ENCODE measurements at places on chromosomes 5 and 9.
A peak's percentile ranks its signal among the peaks of the same experiment; 100 is the strongest.

DNA sequence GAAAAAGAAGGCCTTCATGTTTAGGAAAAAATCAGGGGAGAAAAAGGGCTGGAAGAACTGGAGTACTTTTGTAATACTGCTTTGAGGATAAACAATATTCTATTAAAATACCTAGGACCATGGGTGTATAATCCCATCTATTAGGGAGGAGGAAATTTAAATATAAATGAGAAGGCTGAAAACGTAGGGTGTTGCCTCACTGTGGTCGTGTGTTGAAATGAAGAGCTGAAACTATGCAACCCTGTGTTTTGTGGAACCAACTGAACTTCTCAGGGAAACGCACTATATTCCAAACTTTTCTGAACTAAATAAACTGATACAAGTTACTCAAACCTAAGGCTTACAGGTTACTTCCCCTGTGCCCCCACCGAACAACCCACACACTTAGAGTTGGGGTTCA, 4.5 kb upstream of the CNTLN start:
- no peak for DNase-seq

DNA sequence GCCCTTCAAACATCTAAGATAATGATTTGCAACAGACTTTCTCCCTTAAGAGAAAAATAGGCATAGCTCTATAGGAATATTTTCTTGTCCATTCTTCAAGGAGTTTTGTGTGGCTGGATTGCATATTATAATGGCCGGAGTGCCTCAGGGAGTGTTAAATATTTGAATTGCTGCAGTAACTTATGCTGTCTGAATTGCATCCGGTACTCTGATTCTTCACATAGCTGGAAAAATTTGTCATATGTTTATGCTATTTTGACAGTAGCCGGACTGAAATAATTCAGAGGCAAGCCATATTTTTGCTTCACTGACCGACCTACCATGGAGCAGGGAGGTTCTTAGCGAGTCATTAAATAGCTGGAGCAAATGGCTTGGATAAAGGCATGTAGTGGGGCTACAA, 621.0 kb downstream of the ACTL7B start:
- no peak for DNase-seq

- DNase-seq: peak; percentile 69
Observed at GRCh38 chr5:1536322-1536845, 12.6 kb upstream of the LPCAT1 start.

DNA sequence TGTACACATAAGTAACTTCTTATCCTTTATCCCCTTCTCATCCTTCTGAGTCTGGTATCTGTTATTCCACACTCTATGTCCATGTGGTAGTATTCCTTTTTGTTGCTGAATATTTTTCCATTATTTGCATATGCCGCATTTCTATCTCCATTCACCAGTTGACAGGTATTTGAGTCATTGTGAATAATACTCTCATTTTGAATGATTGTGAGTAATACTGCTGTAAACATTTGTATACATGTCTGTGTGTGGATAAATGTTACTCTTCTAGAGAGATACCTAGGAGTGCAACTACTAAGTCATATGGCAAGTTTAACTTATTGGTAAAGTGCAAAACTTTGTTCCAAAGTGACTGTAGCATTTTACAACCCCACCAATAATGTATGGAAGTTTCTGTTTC, 15.6 kb downstream of the RIC1 start:
- DNase-seq: no peak

DNA sequence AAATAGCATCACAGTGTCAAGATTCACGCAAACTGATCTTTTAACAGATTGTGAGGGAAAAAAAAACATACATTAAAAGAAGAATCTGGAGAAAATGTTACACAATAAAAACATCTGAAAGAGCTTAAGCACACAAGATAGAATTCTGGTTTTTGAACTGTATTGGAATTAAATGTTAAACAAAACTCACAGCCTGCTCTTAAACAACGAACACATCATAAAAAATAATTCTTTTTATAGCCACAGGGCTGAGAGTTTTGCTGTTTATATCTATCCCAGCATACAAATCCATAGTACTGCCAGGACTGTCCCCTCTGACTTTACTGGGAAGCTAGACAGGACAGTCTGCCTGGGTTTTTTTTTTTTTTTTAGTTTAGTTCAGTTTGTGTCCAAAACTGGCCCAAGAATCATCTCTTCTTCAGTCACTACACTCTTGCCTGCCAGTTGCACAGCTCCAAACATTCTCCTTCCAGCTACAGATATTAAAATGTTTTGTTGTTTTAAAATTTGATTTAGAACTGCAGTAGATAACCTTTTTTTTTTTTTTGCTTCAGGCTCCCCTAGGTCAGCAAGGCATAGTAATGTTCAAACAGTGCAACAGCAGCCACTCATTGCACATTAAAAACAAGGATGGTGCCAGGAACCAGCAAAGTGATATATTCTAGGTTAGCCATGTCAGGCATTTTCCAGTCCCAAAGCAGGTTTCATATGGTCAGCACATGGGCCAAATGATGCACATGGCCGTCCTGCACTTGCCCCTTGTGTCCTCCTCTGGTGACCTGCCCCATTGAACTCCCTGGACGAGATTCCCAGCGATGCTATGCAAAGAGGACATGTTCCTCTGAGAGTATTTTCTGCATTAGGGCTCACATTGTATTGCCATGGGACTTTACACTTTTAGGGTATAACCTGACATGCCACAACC, 173.6 kb downstream of the ARL15 start:
- no peak for DNase-seq

- DNase-seq: no peak
Observed at GRCh38 chr5:14847471-14847870, 24.1 kb downstream of the ANKH start.

GRCh38 chr5:159515909-159516415, 185.7 kb upstream of the IL12B start:
- peak; percentile 68 for DNase-seq

GRCh38 chr9:90906316-90907055, 104.9 kb downstream of the SYK start:
- DNase-seq: no peak

DNA sequence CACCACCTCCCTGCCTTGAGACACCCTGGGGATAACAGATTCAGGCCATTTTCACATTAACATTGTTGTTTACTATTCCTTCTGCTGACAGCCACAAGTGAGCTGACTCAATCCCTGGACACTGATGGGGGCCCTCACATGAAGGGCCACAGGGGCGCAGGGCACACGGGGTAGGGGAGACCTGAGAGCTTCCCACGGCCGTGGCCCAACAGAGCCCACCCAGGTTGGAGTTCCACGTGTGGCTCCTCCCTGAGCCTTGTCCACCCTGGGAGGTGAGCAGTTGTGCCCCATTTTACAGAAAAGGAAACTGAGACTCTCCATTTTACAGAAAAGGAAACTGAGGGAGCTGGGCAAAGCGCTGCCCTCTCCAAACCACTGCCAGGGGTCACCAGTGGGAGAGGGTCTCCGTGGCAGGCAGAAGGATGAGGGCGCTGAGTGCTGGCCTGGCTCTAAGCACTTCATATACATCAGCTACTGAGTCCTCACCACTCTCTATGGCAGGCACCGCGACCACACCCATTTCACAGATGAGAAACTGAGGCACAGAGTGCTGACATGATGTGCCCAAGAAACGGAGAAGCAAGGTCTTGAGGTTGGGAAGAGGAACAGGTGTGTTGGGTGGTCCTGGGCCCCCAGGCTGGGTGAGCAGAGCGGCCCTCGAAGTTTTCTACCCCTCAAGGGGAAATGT, 2.3 kb downstream of the NINJ1 start:
- DNase-seq: no peak

DNA sequence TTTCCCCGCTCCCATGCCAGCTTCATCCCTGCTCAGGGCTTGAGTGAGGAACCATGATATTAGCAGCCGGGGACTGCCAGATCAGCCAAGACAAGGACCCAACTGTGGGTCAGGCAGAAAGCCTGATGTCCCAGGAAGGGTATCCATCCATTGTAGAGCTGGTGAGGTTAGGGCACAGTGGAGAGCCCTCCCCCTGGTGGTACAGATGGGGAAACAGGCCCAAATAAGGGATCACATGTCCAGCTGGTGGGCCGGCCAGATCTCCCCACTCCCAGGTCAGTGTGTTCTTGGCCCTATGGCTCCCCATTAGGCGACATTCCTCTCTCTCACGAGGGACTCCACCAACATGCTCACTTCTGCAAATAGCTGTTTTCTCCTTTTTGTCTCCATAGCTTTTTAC, 9.0 kb downstream of the CDX1 start:
- DNase-seq: no peak

- DNase-seq: no peak
Observed at GRCh38 chr5:158626718-158627117, 473.0 kb downstream of the EBF1 start.

GRCh38 chr5:82387001-82387818, 109.1 kb upstream of the RPS23 start:
- DNase-seq: no peak

DNA sequence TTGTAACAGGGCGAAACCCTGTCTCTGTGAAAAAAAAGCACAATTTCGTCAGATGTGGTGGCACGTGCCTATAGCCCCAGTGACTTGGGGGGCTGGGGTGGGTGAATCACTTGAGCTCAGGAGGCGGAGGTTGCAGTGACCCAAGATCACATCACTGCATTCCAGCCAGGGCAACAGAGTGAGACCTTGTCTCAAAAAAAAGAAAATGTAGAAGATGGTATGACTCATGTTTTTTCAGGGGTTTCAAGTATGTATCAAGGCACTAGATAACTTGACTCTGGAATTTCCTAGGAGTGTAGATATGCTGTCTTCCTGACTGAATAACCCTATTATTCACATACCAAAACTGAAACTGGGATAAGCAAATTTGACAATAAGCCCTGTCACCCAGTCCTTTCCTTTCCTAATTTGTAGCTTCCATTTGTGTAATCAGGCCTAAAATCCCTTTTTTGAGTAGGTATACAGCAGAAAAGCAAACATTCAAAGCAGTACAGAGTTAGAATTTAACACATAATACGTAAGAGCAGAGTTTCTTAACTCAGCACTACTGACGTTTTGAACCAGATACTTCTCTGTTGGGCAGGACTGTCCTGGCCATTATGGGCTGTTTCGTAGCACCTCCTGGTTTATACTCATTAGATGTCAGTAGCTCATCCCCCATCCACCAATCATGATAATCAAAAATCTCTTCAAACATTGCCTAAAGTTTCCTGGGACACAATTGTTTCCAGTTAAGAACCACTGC, 17.3 kb upstream of the ANKRD18B start:
- DNase-seq: no peak

DNA sequence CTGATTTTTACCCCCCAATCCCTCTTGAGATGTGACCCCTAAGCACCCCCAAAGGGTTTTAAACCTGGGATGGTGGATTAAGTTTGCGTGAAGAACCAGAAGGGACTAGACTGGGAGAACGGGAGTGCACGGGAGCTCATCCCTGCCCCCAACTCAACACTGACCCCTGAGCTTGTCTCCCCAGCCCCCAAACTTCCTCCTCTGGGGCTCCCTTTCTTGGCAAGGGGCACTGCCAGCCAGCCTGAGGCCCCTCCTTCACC, 5.0 kb upstream of the SET start:
- no peak for DNase-seq

- no peak for DNase-seq
Observed at GRCh38 chr5:96344678-96345577, 88.1 kb downstream of the PCSK1 start.

DNA sequence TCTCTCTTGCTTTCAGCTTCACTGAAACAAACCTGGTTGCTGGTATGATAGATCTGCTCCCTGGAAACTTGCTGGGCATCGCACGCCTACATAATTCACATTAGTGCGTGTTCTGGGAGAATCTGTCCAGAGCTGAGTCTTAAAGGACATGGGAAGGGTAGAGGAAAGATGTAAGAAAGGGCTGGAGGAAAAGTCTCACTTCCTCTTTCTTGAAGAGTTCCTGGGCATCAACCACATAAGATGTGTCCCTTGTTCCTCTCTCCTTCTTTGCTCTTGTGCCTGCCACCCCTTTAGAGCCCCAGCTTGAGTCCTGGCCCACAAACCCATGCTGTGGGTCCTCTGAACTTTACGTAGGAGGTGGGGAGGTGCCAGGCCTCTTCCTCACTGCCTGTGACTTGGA, 205.3 kb upstream of the PANK3 start:
- no peak for DNase-seq

GRCh38 chr5:67094476-67095300, 101.9 kb downstream of the CD180 start:
- no peak for DNase-seq

- DNase-seq: no peak
Observed at GRCh38 chr5:170348137-170348633, 41.0 kb downstream of the KCNMB1 start.

GRCh38 chr9:110815361-110815760, 146.8 kb downstream of the MUSK start:
- no peak for DNase-seq

DNA sequence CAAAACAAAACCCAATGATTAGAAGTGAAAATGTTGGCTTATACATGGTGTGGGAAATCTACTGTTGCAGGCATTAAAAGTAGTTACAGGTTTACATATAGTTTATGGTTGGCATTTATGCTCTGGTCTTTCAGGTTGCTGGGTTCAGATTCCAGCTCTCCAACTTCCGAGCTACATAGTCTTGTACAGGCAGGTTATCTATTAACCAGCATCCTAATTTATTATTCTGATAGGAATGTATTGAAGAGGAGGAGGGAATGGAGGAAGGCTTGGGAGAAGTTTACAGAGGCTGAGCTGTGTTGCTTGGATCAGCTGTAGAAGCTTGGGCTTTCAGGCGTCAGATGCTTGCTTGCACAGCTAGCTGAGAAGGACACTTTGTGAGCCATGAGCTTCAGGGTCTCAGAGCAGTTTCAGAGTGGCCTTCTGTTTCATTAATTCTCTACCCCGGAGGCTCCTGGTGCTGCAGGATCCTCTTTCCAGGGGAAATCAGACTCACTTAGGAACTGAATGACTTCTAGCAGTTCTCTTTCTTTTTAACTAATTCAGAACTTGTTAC, 11.7 kb upstream of the ERBIN start:
- DNase-seq: no peak

Measured in activated T-cell treated with anti-CD3 and anti-CD28 coated beads, Interleukin-2, amount 50 U/mL, for 1 hour (primary cell).